IPS-NIHi11 (cell line): ENCODE measurements at places on chromosomes 4 and X.

GRCh38 chr4:90025248-90025647 is 101.9 kb upstream of the CCSER1 start:
- no peak for DNase-seq

- no peak for DNase-seq
Measured at GRCh38 chr4:139017861-139018260, 2.3 kb downstream of the NOCT start.

DNA sequence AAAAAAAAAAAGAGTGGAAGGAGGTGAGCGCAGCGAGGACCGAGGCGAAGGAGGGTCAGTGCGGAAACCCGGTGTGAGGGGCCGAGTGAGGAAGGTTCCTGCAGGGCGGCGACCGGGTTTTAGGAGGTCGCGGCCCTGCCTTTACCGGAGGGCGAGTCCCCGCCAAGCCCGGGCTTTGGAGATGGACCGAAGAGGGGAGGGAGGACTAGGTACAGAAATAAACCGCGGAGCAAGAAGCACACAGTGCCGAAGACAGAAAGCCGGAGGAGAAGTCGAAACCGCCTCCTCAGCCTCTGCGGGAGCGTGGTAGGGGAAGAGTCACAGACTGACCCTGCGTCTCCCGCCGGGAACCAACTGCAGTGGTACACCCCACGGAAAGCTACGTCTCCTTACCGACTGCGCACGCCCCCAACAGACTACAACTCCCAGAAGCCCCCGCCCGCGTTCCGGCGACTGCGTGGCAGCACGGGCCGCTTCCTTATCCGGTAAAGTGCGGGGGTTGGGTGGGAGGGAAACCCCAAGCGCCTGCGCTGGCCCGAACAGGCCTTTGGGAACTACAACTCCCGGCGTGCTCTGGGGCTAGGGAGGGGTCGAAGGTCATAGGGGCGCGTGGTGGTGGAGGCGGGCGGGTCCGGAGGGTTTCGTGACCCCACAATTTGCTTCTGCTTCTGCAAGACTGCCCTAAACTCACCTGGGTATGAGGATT is at the start of gene NFXL1:
NFXL1 (minus strand) TSS at position 364 of the 706 bp plus-strand sequence. CDS start 380 bp downstream, outside the sequence.
- DNase-seq: peak; percentile 94

DNA sequence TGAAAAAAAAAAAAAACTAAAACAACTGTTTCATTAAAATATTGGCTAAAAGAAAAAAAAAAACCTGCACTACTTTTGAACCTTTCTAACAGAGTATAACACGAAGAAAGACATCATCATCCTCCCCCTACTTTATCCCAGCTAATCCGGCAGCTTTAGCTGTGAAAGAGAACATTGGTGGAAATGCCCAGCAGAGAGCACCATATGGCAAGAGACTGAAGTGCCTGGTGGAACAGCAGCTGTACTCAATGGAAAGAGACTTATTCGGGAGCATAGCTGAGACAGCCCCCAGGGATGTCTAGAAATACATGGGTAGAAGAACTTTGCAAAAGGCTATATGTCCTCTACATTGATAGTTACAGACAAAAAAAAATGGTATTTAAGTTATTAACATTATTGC is 30.3 kb downstream of the STPG2 start:
- peak; percentile 11 for DNase-seq

GRCh38 chrX:16966752-16967448 is 20.4 kb downstream of the REPS2 start:
- DNase-seq: no peak

DNA sequence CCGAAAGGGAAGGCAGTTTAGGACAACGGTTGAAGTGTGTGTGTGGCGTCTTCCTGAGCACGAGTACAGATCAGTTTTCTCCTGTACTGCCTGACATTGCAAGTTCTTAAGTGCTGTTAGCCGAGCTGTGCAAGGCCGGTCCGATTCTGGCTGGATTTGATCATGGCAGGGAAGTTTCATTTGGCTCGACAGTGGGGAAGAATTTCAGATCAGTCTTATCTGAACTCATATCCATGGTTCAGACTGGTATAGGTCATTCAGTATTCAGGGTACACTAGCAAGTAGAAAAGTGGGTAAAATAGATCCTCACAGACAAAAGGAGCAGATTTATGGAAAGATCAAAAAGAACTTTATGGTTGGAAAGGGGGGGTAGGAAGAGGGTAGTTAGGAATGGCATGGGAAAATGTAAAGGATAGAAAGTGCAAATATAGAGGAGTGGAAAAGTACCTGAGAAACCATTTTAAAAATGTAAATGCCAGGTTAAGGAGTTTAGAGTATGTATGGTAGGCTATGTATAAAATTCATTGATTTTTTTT is 716 bp downstream of the THAP9 start:
- no peak for DNase-seq

- DNase-seq: no peak
Measured at GRCh38 chrX:17038681-17039161, 92.3 kb downstream of the REPS2 start.

GRCh38 chr4:28250646-28251045 is 1390.0 kb downstream of the STIM2 start:
- DNase-seq: no peak

GRCh38 chr4:56972809-56973208 is 4.6 kb downstream of the NOA1 start:
- DNase-seq: no peak

GRCh38 chrX:133594156-133594555 is 178.9 kb upstream of the GPC4 start:
- no peak for DNase-seq
